ENCODE measurements at places on chromosomes 11 and 22. TPM values are rescaled to one million over a fixed set of nuclear protein-coding genes. Genes with fewer than 3 reads are reported as not detected.

OR5B21 gene
- total RNA-seq, result not detected

C11orf91 gene
- not detected for total RNA-seq

TMA7B gene
- total RNA-seq, result not detected

DNA sequence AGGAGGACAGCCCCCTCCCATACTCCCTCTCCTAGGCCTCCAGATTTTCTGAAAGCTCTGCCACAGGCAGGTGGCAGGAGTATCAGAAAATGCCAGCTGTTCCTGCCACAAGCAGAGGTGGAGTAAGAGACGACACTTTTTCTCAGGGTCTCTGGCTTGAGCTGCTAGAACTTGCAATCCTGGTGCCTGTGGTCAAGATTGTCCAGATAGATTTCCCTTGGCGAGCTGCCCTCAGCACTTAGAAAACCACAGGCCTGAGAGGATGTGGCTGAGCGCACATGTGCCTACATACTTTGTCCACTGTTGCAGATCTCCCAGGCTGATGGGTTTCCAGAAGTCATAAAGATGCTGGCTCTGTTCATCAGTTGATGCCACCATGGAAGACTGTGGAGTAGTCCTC is 65.7 kb upstream of the NAV2 start:
- peak; percentile 30 for DNase-seq
- no peaks in the 10 kb centered on the region for H3K4me1 ChIP-seq
- no peak overlapping the region for H3K27ac ChIP-seq
- H3K27me3 ChIP-seq, result no peaks in the 10 kb centered on the region
- no peak overlapping the region for H3K4me3 ChIP-seq

- peaks cover 14% of the 10 kb centered on the region for H3K4me1 ChIP-seq
- no peak overlapping the region for H3K27ac ChIP-seq
- H3K4me3 ChIP-seq, result no peak overlapping the region
These were observed 11.9 kb downstream of the ADAMTS8 start for GRCh38 chr11:130416530-130416882.

DNA sequence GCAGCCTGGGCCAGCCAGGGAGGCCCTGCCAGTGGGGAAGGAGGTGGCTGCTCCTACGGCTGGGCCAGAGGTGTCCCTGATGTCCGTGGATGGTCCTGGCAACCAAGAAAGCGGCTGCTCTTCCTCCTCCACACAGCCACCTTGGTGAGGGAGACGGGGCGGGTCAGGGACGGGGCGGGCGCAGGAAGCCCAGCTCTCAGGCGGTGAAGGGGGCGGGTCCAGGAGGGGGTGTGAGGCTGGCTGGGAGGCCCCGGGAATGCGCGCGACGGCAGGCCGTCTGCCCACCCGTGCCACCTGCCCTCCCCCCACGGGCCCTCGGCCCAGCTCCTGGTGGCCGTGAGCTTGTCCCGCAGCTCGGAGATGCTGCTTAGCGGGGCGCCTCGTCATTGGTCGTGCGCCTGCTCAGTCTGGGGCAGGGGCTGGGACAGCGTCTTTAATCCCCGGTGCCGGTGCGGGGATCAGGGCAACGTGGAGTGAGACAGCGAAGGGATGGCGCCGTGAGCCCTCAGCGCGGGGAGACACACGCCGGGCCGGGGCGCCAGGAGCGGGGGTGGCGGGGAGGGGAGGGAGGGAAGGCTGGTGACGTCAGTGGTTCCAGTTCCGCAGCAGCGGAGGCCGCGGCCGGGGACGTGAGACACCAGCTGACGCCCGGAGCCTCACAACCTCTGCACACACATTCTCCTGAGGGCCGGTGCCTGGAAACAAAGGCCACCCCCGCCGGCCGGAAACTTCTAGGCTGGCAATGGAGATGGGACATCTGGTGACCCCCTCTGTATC is 6.7 kb upstream of the BRSK2 start:
- peaks cover 10% of the 10 kb centered on the region for H3K27me3 ChIP-seq
- H3K4me1 ChIP-seq, result no peaks in the 10 kb centered on the region
- H3K27ac ChIP-seq, result peak overlapping the region; percentile 62
- peak; percentile 80 for DNase-seq
- H3K36me3 ChIP-seq, result no peaks in the 10 kb centered on the region

DNA sequence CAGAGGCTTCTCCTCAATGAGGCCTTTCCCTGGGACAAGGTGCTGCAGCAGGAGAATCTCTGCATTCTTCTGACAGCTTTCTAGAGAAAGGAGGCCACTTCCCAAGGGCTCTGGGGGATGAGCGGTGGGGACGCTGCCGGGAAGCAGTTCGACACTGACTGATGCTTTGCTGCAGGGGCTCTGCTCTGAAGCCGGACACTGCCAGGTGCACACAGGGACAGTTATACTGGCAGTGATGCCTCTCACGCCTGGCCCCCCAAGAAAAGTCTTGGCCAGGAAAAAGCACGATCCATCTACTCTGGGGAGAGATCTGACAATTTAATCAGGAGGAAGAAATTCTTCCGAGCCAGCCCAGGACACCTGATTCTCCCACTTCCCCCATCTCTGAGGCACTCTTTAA is 456.9 kb downstream of the OPCML start:
- no peaks in the 10 kb centered on the region for H3K36me3 ChIP-seq
- no peak overlapping the region for H3K27ac ChIP-seq
- DNase-seq, result no peak
- H3K4me1 ChIP-seq, result no peaks in the 10 kb centered on the region
- peaks cover 6% of the 10 kb centered on the region for H3K27me3 ChIP-seq

DNA sequence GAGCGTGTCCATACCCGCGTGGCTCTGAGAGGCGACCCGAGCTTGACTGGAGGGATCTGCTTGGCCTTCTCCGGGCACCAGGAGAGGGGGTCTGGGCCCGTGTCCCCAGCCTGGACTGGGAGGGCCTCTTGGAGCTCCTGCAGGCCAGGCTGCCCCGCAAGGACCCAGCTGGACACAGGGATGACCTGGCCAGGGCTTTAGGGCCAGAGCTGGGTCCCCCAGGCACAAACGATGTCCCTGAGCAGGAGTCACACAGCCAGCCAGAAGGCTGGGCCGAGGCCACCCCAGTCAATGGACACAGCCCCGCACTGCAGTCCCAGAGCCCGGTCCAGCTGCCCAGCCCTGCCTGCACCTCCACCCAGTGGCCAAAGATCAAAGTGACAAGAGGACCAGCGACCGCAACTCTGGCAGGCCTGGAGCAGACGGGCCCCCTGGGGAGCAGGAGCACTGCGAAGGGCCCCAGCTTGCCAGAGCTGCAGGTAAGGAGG is 38.2 kb downstream of the TRIOBP start:
- H3K4me3 ChIP-seq, result no peak overlapping the region
- DNase-seq, result peak; percentile 65
- peaks cover 4% of the 10 kb centered on the region for H3K27me3 ChIP-seq
- H3K27ac ChIP-seq, result no peak overlapping the region
- H3K4me1 ChIP-seq, result no peaks in the 10 kb centered on the region
